Left lobe of liver (tissue), 2 donors: ENCODE measurements at places on chromosomes 1 and 21. TPM values are rescaled to one million over a fixed set of nuclear protein-coding genes. Genes with fewer than 3 reads are reported as not detected.

The KCNE1 gene
- 2.0 TPM for total RNA-seq

The CELA3A gene
- total RNA-seq, result 13.4 TPM

The SLC50A1 gene
- 22.4 TPM for total RNA-seq

- no peak for DNase-seq
These were observed 139.3 kb upstream of the ZNF644 start for GRCh38 chr1:91161166-91161565.

DNA sequence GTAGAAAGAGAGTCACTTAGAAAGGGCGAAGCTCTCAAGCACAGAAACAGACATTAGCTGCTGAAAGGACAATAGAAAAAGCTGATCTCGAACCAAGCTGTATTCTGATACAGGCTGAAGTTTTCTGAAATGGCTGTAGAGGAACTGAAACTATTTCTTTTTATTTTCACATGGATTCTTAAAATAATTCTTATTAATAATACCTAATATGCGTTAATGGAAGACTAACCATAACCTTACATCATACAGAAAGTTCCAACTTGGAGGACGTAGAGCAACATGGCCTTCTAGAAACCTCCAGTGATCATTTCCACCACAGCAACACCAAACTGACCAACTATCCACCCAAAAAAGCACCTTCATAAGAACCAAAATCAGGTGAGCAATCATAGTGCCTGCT, 52.8 kb upstream of the ACADM start:
- no peak for DNase-seq

GRCh38 chr1:162667381-162668080, 35.3 kb downstream of the DDR2 start:
- DNase-seq, result no peak

- no peak for DNase-seq
These were observed 146.0 kb downstream of the SLC30A10 start for GRCh38 chr1:219782311-219782710.

DNA sequence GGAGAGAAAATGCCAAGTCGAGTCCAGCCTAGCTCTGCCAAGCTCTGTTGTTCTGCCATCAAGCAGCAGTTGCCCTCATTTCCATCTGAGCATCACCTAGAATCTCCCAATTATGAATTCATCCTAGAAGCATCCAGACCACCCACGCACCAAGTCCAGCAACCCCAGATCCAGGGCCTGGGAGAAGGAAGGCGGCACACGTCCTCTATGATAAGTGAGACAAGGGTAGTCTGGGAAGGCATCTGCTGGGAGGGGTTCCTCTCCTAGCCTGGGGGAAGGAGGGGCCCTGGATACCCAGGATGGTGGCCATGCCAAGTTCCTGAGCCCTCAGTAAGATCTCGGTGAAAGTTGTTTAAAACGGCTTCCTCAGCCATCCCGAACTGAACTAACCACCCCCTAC, 70.7 kb downstream of the VWA5B1 start:
- no peak for DNase-seq

GRCh38 chr1:59597420-59598119, 217.2 kb upstream of the HOOK1 start:
- DNase-seq, result no peak

GRCh38 chr1:106458866-106459265, 597.6 kb upstream of the PRMT6 start:
- no peak for DNase-seq

DNA sequence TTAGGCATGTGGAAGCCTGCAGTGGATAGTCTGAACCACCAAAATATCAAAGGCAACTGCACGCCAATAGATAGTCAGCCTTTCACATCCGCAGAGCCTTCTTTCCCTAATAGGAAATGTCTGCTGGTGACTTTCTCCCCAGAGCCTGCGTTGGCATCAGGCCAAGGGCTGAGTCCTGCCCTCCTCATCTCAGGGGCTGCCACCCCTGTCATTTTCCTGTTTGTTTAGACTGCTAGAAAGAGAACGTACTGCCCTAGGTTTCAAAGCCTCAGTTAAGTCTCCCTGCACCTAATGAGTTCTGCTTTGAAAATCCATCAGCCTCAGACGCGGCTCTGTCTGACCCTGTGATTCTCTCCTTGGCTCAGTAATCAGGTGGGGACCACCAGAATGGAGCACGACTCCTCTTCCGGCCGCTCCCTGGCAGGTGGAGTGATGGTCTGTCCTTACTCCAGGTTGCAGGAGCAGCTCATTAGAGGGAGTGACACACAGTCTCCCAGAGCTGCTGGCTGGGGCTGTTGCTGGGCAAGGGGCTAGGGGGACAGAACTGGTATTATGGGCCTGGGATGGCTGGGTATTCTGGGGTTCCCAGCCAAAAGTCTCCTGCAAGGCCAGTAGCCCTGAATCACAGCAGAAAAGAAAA, 27.3 kb downstream of the STUM start:
- no peak for DNase-seq

DNA sequence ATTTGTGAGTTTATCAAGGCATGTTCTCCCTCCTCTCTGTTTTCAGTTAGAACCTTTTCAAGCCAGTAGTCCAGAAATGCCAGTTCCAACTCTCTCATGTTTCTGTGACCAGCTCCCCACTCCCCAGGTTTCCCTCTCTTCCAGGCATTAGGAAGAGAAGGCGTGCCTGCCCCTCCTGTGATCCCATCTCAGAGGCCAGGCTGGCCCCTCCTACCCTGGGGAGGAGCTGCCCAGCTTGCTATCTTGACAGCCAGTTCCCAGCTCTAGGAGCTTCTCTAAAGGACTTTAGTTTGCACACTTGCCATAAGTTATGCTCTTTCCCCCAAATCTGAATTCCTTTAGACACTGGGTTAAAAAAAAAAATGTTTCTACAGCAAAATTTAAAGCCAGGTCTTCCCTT, 8.9 kb downstream of the HYI start:
- peak; percentile 41 for DNase-seq

DNA sequence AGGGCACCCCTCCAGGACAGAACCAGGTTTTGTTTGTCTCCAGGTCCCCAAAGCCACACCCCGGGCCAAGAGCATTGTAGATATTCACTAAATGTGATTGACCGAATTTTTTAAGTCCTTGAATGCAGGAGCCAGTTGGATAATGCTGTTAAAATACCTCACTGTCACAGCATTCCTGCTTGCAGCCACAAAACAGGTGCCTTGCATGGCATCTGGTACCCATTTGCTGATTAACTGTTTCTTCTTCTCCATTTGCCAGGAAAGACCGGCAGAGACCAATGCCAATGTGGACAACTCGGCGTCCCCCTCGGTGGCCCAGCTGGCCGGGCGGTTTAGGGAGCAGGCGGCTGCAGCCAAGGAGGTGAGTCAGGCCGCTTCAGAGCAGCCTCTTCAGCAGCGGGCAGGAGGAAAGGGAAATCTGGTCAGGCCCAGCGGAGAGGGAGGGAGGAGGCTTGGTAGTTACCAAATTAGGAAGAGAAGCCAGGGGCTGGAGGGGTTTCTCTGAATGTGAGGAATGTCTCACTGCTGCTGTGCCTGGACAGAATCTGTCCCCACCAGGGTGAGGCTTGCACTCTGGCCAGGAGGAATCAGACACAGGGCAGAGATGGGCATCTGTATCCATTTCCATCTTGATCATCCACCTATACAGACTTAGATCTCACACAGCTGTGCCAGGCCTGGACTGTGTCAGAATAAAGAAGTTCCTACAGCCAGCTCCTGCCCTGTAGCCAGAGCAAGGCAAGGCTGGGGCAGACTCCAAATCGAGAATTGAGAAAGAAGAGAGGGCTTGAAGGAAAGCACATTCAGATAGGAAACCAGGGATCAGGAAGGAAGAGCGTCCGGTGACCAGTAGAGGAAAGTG, 37.9 kb upstream of the MPZL1 start:
- DNase-seq, result no peak

GRCh38 chr1:201020721-201021629, 2.5 kb downstream of the KIF21B start:
- DNase-seq, result no peak

DNA sequence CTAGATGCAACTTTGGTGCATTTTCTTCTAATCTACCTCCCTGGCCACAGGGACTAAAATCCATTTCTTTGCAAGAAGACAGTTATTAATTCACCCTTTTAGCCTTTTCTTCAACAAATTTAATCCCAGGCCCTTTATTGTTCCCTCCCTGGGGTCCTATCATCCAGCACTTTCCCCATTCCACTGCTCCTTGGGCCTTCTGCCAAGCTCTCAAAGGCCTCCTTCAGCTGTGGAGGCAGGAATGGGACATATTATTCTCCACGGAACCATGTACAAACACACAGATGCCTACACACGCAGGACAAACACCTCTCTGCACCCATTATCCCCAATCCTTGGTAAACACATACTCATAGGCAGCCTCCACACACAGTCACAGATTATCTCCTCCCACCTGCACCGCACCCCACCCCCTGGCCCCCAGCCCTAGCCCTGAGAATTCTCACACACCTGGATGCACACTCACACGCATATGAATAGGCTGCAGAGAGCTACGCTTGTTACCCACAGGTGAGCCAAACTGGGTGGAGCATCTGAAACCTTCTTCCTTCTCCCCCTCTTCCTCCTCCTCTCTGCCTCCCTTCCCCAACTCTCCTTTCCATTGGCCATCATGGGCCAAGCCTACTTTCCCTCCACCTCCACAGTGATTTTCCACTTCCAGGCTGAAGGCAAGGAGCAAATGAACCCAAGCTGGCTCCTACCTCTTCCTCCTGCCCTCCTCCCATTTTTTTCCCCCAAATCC, 11.7 kb downstream of the TAGLN2 start:
- DNase-seq, result no peak

DNA sequence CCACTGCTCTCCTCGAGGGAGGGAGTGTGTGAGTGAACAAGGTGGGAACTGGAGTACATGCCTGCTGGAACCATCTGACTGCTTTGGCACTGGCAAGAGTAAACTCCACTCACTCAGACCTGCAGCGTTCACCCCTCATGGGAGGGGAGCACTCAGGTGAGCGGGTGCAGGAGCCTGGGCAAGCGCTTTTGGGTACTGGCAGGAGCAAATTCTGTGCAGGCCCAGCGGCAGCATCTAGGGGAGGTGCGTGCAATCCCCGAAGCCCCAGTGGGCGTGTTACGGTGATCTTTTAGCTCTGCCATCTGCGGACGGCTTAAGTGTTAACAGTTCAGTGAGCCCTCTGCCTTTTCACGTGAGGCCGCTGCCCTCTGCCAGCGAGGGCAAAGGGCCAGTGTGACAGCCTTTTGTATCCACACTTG, 127.4 kb downstream of the PATJ start:
- peak; percentile 57 for DNase-seq

- DNase-seq, result no peak
These were observed 37.6 kb upstream of the SAMSN1 start for GRCh38 chr21:14583629-14584255.
